ENCODE measurements at places on chromosomes 16 and 17.

DNA sequence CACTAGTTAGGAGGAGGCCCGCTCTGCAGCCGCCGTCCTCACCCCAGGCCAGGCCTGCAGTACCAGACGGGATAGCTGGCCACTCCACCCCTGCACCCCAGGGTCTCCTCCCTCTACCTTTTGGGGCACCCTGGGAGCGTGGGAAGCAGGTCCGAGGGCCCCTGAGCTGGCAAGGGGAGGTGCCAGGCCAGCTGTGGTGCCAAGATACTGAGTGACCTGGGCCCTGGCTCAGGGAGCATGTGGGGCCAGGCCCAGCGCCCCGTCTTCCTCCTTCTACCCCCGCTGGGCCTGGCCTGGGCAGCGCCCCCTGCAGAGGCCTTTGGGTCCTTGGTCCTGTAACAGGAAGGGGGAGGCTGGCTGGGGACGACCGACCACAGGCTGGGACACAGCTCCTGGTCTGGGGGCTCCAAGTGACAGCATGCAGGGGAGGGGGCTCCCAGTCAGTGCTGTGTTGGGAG is 13.0 kb downstream of the PAM16 start:
- DNase-seq, result no peak

DNA sequence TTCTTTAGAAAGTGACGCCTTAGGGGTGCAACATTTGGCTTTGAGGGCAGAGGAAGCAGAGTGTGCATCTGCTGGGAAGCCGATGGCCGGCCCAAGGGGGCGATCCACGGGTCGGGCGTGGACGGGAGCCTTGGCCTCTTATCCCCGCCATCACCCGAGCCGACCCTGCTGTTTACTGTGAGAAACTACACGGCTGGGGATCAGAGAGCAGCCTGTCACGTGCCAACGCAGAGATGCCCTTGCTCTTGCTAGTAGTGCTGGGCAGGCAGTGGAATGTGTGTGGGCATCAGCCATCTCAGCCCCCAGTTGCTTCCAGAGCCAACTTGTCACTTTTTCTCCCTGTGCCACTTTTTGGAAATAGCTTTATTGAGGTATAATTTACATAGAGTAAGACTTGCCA is 26.7 kb upstream of the ITGB4 start:
- DNase-seq, result no peak

DNA sequence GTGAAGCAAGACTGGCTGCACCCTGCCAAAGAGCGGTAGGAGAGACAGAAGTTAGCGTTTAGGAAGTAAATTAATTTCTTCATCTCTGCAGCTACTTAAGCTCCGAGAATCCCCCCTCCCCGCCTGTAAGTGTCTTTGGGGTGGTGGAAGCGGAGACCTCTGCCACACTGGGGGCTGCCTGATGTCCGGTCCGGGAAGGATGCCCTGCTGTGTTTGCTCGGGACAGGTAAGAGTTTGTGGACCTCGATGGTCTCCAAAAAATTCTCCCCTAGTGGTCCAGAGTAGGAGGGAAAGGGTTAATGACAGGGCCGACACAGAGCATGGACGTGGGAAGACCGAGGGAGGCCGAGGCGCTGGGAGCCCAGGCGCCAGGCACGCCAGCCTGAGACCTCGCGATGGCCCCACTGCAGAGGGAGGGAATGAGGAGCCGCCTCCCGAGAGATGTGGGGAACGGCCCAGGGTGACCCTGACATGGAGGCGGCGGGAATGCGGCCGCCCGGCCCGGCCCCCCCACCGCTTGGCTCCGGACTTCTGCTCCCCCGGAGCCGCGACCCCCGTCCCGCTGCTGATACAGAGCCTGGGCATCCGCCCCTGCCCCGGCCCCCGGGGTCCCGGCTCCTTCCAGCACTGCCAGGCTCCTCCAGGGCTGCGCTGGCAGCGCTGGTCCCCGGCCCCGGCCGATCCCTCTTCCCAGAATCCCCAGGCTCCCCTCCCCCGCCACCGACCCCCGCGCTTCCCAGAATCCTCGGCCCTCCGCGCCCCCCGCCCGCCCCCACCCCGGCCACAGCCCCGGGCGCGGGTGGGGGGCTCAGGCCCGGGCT is 680 bp downstream of the ZNF629 start:
- DNase-seq, result no peak

GRCh38 chr17:81166033-81166492 is at the start of gene AATK:
Gene AATK (minus strand): TSS chr17:81166221. CDS start chr17:81165992, 229 bp downstream.
- DNase-seq, result no peak

GRCh38 chr16:86044881-86045590 is 146.1 kb downstream of the IRF8 start:
- DNase-seq, result no peak

DNA sequence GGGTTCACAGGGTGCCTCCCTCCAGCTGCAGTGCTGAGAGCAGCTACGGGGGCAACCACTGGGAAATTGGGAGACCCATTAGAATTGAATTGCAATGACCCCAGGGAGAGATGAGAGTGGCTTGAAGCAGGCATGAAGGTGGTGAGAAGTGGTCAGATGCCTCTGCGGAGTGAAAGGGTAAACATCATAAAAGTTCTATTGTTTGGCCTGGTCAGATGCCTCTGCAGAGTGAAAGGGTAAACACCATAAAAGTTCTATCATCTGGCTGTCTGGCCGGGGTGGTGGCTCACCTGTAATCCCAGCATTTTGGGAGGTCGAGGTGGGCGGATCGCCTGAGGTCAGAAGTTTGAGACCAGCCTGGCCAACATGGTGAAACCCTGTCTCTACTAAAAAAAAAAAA is 53.5 kb downstream of the TNFRSF13B start:
- no peak for DNase-seq

GRCh38 chr17:66953630-66954020 is 10.9 kb upstream of the CACNG4 start:
- no peak for DNase-seq

DNA sequence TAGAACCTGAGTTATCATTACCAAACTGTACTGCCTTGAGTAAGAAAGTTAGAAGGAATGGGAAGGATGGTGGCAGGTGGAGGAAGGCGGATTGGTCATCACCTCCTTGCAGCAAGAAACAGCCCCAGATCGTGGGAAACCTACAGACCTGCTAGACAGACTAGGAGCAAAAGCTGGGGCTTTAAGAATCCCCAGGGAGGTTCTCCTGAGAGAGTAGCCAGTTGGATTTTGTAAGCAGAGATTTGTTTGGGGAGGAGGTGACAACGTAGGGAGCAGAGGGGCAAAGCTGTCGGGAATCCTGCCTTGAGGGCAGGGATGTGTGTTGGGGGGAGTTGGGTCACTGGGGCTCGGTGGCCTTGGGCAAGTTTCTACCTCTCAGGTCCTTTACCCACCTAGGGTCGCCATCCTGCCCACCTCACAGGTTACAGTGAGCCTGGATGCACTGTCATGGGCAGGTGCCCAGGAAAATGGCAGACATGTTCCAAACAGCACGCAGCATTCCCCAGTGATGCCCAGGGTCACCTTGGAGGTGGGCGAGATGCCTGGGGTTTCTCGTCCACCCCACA is 49.2 kb upstream of the STH start:
- no peak for DNase-seq

DNA sequence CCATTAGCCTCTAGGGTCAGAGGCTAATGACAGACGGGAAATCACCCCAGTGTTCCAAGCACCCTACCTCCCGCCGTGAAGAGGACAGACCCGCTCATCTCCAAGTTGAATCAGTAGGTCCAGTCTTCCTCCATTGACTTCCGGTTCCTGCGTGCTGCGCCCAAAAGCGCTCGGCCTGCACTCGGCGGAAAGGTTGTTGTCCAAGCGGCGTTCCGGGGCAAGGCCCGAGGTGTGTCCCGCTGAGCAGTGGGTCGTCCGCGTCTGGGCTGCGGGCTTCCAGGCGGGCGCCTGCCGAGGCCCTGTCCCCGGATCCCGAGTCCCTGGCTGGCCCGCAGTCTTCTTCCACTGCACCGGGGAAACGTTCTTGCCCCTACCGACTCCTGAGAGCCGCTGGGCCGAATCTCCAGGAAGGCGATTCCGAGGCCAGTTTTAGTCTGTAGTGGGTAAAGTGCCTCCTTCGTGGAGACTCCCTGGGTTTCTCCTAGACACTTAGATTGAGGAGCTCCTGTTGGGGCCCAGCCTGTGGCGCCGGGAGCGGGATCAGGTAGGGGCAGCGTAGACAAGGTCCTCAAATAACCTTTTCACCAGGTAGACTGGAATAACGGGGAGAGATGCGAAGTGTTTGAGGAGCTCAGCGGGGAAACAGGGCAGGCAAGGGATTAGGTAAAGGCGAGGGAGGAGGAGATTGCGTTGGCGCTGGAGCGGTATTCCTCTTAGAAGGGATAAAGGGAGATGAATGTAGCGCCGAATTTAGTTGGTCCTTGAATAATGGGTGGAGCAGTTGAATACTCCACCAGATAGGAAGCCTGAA is at the start of gene TEFM:
Gene TEFM (minus strand): TSS at position 138 of the 811 bp plus-strand sequence. CDS start 40 bp downstream, at position 98.
- DNase-seq, result peak; percentile 66

DNA sequence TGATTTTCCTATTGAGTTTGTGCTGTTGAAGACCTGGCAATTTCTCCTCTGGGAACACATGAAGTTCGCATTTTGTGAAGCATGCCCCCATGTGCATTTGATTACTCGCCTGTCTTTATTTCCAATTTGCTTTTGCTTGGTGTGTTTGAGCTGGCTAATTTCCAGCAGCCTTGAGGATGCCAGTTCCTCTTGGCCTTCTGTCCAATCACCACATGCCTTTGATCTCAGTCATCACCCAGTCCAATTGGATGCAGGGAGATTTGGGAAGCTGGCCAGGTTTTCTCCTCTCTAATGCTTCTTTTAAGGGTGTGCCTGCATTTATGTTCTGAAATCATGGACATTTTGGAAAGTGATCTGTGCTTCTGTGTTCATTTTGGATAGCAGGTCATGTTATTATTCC is 3.8 kb upstream of the TMEM100 start:
- DNase-seq, result no peak

DNA sequence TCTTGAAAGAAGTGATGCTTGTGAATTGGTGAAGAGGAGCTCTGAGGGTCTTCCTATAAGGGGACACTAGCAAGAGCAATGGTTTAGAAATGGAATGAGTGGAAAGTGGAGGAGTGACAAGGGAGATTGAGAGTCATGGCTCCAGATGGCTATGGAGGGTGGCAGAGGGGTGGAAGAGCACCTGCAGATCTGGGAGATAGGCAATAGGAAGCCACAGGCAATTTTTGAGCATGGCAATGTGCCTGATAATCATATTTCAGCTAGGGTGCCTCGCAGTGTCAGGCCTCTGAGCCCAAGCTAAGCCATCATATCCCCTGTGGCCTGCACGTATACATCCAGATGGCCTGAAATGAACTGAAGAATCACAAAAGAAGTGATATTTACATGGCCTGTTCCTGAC is 21.5 kb downstream of the RGS9 start:
- DNase-seq, result no peak

DNA sequence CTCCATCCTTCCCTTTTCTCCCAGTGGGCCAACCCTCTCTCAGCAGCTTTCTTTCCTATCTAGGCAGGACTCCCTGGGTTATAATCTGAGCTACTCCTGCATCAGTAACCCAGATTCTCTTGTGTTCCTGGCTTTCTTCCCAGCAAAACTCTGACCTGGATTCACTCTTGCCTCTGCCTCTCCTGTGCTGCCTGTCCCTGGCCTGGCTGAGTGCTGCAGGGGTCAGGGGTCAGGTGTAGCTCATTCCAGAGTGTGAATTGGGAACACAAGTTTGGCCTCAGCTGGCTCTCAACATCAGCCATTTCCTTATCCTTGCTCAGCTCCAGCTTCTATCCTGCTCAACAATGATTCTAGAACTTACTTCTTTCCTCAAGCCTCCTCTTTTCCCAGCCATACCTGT is 2.5 kb upstream of the ST6GALNAC2 start:
- DNase-seq, result no peak

GRCh38 chr17:76275382-76276068 is 10.4 kb downstream of the UBALD2 start:
- DNase-seq, result no peak

GRCh38 chr16:1997494-1998359 is 8.0 kb downstream of the SYNGR3 start:
- DNase-seq, result no peak

- no peak for DNase-seq
These were observed 152.6 kb downstream of the CDH11 start for GRCh38 chr16:64969221-64969620.

GRCh38 chr17:1315891-1316403 is 36.5 kb downstream of the TRARG1 start:
- no peak for DNase-seq

Data from urinary bladder (tissue), 4 donors.